ENCODE measurements at places on chromosomes 5 and 9.

DNA sequence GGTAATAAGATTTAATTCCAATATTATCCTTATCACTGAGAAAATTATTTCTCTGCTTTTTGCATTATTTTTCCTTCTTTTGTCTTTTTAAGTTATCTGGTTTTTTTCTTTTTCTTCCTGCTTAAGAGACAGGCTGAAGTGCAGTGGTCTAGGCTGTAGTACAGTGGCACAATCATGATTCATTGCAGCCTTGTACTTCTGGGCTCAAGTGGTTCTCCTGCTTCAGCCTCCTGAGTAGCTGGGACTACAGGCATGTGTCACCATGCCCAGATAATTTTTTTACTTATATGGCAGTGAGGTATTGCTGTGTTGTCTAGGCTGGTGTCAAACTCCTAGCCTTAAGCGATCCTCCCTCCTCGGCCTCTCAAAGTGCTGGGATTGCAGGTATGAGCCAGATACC is 93.9 kb downstream of the SLC44A1 start:
- no peak for DNase-seq

DNA sequence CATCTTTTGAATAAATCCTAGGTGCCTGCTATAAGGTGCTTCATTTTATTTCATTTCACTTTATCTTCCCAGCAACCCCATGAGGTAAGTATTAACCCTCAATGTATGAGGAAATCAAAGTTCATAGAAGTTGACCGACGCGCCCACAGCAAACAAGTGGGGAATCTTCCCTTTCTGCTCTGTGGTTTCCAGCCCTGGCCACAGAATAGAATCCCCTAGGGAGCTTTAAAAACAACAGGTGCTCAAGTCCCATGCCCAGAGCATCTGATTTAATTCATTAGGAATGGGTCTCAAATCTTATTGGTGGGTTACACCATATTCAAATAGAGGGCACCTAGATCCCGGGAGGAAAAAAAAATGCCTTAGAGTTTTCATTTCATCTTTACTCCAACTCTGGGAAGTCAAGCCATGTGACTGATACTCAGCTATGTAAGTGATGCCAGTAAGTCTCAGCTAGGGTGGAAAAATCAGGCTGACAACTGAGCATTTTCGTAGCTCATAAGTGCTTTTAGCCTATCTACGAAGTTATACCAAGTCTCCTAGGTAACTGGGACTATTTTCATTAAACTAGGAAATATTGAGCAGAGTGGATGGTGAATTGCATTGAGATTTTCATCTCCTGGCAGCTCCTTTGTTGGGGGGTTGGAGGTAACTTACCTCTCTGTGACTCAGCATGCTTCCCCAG is 353.4 kb upstream of the SLC30A5 start:
- DNase-seq = no peak

DNA sequence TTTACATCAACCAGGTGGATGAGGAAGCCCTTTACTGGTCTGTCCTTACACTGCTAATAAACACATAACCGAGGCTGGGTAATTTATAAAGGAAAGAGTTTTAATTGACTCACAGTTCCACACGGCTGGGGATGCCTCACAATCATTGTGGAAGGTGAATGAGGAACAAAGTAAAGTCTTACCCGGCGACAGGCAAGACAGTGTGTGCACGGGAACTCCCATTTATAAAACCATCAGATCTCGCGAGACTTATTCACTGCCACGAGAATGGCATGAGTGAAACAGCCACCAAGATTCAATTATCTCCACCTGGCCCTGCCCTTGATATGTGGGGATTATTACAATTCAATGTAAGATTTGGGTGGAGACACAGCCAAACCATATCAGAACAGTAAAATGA is 67.3 kb upstream of the GRAMD2B start:
- DNase-seq = no peak

DNA sequence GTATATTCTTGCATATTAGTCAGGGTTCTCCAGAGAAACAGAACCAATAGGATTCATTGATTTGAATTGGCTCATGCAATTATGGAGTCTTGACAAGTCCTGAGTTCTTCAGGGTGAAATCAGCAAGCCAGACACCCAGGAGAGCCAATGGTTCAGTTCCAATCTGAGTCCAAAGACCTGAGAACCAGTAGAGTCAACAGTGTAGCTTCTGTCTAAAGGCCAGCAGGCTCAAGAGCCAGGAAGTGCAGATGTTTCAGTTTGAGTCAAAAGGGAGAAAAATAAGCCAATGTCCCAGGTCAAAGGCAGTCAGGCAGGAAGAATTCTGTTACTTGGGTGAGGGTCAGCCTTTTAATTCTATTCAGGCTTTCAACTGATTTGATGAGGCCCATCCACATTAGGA is 37.8 kb upstream of the ANKRD34B start:
- no peak for DNase-seq

DNA sequence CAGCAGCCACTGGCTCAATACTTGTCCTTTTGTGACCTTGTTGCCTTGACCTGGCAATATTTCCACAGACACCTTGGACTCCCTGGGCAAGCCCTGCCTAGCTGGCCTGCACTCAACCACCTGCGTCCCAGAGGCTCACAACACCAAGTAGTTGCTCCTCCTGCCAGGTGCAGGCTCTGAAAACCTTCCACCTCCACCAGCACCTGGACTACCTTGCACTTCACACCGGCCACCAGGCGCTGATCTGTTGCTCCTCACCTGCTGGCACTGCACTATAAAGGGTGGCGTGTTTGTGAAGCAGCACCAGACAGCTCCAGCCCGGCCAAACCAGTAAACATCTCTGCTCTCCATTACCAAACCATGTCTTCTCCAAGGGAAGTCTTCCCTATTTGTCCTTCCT is 997.7 kb downstream of the PTPRD start:
- no peak for DNase-seq

DNA sequence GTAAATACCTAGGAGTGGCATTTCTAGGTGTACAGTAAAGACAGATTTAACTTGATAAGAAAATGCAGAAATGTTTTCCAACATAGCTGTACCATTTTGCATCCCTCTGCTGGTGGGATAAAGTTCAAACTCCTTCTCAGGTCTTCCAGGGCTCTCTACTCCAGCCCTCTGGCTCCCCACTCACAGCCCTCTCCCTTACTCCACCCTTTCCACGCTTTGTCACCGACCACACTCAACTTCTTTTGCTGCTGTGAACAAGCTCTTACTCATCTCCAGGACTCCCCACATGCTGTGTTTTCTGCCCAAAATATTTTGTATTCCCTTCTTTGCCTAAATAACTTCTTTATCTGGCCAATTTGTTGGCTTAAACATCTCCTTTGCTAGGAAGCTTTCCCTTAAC is 90.6 kb upstream of the OSMR start:
- DNase-seq = no peak

- no peak for DNase-seq
Measured at GRCh38 chr5:174312641-174313040, 267.1 kb downstream of the NSG2 start.

- no peak for DNase-seq
Measured at GRCh38 chr5:3789519-3790193, 194.0 kb downstream of the IRX1 start.

GRCh38 chr5:107514305-107514704 is 156.4 kb downstream of the EFNA5 start:
- DNase-seq = no peak

DNA sequence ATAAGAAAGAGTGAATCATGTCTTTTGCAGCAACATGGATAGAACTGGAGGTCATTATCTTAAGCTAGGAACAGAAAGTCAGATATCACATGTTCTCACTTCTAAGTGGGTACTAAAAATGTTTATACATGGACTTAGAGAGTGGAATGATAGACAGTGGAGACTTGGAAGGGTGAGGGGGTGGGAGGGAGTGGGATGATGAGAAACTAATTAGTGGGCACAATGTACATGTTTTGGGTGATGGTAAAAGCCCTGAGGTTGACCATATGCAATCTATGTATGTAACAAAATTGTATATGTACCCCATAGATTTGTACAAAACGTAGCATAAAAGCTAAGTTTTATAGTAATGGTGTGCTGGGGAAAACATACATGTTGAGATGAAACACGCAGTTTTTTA is 25.3 kb downstream of the CSNK1G3 start:
- no peak for DNase-seq
